ENCODE measurements at places on chromosomes 2 and 18.

- no peak for DNase-seq
Measured at GRCh38 chr2:60849187-60849586, 32.2 kb upstream of the REL start.

GRCh38 chr18:79798999-79799370 lies 1.2 kb downstream of the KCNG2 start:
- DNase-seq = peak; percentile 75

DNA sequence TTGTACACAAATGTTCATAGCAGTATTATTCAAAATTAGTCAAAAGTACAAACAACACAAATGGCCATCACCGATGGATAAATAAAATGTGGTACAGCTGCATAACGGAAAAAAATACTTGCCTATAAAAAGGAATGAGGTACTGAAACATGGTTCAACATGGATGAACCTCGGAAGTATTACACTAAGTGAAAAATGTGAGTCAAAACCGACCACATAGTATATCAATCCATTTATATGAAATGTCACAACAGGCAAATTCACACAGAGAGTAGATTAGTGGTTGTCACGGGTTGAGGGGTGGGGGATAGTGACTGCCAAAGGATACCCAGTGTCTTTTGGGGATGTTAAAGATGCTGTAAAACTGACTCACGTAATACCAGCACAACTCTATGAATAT lies 3.5 kb downstream of the SS18 start:
- DNase-seq = no peak

DNA sequence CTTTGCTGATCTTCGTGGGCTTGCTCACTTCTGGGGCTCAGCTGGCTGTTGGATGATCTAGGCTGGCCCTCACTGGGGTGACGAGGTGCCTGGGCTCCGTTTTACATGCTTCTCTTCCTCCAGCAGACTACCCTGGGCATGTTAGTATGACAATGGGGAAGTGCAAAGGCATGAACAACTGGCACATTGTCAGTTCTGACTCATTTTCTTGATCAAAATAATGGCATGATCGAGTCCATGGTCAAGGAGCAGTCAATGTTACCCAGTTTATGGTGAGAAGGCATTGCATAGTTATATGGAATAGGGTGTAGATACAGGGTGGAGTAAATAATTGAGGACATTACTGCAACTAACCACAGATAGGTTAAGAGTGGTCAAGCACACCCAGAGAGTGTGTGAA lies 10.0 kb upstream of the UPP2 start:
- DNase-seq = no peak

DNA sequence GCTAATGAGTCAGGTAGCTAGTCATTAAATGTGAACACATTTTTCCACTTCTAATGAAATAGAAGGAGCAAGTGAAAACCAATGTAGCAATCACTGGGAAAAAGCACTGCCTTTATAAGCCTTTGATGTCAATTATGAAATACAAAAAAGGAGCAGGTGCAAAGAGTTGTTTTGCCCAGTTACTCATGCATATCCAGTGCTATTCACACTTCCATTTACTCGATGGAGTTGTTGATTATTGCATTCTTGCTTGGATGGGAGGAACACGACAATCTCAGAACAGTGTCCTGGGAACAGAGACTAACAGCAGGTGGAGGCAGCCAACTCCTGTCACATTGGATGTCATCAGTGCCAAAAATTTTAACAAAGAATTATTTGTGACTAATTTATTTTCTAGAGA lies 372.5 kb downstream of the CBLN2 start:
- no peak for DNase-seq

DNA sequence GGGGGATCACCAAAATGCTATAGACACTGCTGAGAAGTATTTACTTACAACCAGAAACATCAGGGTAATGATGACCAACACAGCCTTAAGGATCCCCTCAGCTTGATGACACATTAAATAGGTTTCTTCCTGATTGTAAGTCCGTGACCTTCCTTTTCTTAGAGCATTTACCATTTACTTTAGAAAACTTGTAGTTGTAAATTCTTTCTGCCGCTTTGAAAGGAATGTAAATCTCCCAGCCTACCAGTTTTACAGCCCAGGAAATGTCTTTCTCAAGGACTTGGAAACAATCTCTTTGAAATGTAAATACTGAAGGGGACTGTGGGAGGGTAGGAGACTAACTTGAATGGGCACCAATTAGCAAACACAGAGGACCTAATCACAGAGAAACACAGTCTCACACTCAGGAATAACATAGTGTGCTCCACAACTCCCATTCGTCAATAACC lies 278.6 kb downstream of the DSC3 start:
- no peak for DNase-seq

GRCh38 chr2:18253686-18254197 lies 306.7 kb downstream of the RDH14 start:
- no peak for DNase-seq

- DNase-seq = no peak
Measured at GRCh38 chr2:214547931-214548330, 137.1 kb downstream of the VWC2L start.

All from WERI-Rb-1 (cell line).